ENCODE measurements at places on chromosomes 5 and 9.

- no peak for DNase-seq
Measured at GRCh38 chr5:6162175-6162574, 216.2 kb downstream of the MED10 start.

DNA sequence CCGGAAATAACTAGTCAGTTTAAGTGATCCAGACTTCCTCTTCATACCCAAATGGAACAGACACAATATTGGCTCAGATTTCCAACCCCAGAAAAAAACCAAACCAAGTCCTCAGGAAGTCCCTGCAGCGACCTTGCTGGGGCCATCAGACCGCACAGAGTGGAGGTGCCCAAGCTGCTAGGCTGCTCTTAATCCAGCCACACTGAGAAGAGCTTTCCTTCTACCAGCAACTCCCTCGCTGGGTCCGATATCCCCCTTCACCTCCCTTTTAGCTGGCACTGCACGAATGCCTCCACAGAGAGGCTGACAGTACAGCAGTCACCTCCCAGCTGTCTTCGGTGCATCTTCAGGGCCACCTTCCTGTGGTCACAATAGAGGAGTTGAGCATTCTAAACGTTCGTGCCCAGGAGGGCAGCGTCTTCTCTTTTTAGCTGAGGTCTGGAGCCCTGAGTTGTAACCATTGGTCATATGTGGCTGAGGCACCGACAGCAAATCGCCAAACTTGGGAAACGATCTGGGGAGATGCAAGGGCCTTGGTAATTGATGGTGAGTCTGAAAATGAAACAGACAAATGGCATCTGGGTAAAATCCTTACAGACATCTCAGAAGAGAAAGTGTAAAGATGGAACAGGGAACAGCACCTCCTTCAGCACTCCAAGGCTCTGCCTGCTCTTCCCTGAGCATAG lies 5.7 kb downstream of the NAIF1 start:
- DNase-seq = no peak

DNA sequence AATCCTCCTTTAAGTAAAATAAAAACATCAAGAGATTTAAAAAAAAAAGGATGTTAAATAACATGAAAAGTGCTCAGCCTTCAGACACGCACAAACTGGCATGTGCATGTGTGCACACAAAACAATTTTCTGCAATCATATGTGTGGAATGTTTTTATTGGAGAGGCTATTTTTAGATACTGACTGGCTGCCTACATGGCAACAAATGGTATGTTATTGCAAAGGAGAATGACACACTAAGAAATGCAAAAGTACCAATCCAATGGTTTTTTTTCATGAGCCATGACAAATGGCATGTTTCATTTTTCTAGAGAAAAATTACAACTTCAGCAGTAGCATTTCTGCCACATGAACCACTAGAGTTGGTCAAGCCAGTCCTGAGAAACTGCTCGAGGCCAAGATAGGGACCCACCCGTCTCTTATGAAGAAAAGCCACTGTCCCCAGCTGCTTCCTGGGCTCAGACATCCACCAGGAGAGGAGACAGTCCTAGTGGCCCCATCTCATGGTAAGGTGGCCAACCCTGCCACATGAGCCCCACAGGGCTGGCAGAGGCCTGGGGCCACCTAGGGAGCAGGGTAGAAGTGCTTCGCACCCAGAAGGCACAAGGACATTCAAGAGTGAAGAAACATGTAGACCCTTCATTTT lies 116.4 kb downstream of the MYO10 start:
- DNase-seq = no peak

DNA sequence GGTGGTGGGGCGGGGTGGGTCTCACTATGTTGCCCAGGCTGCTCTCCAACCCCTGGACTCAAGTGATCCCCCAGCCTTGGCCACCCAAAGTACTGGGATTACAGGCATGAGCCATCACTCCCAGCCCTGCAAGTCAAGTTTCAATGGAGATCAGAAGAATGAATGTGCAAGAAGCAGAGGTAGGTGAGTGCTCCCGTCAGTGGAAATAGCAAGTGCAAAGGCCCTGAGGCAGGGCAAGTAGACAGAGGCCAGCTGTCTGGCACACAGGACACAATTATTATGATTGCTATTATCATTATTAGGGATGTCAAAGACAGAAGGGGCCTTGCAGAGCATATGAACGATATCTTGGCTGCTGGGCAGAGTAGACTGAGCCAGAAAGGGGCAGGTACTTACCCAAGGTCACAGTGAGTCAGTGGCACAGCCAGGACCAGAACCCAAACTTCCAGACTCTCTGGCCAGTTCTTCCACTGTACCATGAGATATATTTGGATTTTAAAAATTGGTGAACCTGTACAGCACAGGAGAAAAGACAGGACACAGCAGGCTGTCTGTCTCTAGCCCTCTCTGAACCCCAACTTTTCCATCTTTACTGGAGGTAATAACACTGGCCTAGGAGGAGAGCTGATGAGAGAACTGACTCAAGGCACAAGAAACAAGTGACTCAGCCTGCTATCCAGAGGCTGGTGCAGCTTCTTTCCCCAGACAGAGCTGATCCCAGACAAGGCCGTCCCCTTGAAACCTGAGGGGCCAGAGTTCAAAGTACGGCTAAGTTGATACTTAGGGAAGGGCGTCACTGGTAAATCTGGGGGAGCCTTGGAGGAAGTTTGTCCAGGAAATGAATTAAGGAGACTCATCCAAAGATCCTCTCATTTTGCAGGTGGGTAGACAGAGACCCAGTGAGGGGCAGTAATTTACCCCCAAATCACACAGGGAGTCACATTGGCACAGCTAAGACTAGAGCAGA lies 1.4 kb downstream of the HDHD3 start:
- no peak for DNase-seq

- no peak for DNase-seq
Measured at GRCh38 chr9:98214811-98215210, 22.4 kb upstream of the CORO2A start.
